ENCODE measurements at places on chromosomes 6 and 20.
A peak's percentile ranks its signal among the peaks of the same experiment; 100 is the strongest.

DNA sequence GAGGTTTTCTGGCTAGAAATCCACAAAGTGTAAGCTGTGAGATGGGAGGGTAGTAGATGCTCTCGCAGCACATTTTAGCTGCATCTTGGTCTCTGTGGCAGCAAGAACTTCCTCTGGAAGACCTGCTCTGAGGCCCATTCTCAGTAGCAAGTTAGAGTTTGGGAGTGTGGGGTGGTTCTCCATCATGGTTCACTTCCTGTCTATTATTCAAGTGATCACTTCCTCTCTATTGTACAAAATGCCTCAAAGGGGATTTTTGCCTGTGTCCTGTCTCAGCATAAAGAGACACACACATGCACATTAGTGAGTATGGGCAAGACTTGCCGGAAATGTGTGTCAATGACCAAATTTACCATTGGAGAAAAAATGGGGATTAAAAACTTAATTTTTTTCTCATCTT lies 42.5 kb downstream of the LYRM2 start:
- DNase-seq, result peak; percentile 7

DNA sequence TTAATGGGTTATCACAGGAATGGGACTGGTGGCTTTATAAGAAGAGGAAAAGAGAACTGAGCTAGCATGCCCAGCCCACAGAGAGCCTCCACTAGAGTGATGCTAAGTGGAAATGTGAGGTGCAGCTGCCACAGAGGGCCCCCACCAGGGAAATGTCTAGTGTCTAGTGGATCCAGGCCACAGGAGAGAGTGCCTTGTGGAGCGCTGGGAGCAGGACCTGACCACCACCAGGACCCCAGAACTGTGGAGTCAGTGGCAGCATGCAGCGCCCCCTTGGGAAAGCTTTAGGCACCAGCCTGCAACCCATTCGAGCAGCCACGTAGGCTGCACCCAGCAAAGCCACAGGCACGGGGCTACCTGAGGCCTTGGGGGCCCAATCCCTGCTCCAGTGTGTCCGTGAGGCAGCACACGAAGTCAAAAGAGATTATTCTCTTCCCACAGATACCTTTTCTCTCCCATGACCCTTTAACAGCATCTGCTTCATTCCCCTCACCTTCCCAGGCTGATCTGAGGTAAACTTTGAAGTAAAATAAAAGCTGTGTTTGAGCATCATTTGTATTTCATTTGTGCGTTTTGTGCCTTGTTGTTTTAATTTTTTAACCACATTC lies 4.4 kb downstream of the HLA-E start:
- DNase-seq, result no peak

GRCh38 chr6:143061597-143062385 lies 1.1 kb downstream of the AIG1 start:
- no peak for DNase-seq

DNA sequence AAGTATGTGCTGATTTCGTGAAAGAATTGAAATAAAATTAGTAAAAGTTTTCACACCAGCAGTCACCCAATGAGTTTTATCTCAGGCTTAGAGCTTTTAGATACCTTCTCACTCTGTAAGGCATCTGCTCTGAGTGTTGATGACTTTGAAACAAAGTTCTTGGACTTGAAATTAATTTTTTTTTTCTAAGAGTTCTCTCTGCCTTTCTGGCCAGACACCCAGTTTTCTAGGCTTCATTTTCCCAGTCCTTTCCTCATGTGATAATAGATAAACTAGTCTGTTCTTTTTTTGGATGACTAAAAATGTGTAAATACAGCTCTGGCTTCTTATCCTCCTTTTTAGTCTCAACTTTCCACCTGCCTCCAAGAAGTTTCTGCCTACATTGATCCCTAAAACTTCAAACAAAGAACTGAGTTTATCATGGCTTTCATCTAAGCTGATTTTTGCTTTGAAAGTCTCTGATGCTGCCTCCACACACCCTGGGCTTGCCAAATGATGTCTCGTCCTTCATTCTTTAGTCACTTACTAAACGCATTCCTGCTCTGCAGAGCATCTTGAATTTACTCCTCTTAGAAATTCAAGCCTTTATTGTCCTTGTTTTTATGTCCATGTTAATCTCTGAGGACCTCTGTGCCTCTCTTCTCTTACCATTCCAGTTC lies 32.7 kb downstream of the SLX4IP start:
- DNase-seq, result no peak

- DNase-seq, result no peak
These were observed 7.8 kb upstream of the E2F1 start for GRCh38 chr20:33693741-33694638.

GRCh38 chr6:81253821-81254220 lies 498.7 kb downstream of the TENT5A start:
- no peak for DNase-seq

DNA sequence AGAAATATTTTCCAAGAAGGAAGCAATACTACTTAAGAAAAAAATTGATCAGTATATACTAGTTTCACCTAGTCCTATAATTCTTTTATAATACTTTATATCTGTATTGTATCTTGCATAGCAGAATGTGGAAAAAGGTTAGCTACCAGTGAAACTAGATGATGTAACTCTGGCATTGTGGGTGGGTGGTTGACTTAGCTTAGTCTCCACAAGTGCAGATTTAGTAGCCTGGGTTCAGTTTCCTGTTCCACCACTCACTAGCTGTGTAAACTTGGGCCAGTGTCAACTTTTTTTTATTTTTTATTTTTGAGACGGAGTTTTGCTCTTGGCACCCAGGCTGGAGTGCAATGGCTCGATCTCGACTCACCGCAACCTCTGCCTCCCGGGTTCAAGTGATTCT lies 2.0 kb downstream of the MUC21 start:
- no peak for DNase-seq

GRCh38 chr20:45111799-45112471 lies 3.0 kb downstream of the WFDC5 start:
- DNase-seq, result peak; percentile 50

DNA sequence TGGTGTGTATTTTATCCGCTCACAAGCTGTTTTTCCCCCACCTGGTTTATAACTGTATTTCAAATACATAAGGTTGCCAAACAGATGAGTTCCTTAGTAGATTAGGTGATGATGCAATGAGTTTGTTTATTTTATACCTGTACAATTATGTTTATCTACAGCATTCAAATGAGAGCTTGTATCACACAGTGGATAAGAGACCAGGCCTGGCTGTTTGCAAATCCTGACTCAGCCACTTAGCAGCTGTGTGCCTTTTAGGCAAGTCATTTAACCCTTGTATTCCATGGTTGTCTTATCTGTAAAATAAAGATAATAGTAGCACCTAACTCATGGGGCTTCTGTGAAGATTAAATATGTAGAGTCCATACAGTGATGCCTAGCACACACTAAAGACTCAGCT lies 143.7 kb downstream of the MOXD1 start:
- no peak for DNase-seq

DNA sequence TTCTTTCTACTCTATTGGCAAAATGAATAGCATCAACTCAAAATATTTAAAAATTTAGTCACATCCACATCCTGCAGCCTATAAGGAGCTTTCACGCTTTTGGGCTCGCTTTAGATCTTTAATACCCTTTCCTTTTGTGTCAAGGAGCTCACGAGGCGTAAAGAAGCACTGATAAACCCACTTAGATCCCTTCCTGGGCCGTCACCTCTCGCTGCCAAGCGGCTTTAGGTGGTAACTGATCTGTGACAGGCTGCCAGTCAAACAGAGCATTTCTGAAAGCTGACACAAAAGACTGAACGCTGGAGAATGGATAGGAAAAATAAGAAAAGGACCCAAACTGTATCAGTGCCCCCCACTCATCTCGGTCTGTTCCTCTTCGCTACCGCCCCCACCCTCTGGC lies 385.7 kb upstream of the MMS22L start:
- DNase-seq, result peak; percentile 1

DNA sequence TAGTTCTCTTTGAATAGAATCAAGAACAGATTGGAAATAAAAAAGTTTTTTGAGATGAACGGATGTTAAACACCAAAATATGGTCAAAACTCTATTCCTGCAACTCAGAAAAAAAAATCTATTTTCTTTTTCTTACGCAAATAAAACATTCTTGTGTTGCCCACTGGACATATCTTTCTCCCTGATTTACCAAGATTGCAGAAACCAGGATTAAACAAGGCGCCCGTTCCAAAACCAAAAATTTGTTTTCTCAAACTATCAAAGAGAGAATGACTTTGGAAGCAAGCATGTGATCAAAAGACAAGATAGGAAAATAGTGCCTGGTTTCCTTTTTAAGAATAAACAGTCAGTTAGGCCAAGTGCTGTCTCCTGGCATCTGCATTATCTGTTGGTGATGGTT lies 273.1 kb downstream of the CLIC5 start:
- no peak for DNase-seq

DNA sequence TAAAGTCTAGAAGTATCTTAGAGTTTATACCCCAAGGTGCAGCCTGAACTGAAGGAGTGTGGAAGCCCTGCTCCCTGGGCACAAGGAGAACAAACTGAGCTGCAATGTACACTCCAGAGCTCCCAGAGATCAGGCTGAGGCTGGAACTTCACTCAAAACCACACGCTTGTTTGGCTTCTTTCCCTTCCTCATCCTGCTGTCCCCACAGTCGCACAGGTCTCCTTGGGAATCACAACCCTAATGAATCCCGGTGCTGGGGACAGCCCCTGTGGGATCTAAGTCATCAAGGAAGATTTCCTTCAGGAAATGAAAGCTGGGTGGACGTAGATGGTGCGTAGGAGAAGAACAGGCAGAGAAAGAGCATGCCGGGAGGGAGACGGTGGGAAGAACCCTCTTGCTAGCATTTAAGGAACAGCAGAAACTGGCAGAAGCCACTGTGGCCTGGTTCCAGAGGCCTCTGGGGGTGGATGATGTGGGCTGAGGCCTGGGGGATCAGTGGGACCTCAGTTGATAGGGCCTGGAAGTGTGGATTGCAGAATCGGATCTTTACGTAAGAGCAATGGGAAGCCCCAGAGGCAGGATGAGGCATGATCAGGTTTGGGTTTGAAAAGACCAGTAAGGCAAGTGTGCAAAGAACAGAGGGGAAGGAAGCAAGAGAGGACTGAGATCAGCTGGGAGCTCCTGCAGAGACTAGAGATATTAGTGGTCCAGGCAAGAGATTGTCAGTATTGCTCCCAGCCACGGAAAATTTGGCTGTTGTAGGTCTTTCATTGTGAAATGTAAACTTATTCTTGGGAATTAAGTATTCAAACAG lies 21.4 kb downstream of the CYP24A1 start:
- no peak for DNase-seq

DNA sequence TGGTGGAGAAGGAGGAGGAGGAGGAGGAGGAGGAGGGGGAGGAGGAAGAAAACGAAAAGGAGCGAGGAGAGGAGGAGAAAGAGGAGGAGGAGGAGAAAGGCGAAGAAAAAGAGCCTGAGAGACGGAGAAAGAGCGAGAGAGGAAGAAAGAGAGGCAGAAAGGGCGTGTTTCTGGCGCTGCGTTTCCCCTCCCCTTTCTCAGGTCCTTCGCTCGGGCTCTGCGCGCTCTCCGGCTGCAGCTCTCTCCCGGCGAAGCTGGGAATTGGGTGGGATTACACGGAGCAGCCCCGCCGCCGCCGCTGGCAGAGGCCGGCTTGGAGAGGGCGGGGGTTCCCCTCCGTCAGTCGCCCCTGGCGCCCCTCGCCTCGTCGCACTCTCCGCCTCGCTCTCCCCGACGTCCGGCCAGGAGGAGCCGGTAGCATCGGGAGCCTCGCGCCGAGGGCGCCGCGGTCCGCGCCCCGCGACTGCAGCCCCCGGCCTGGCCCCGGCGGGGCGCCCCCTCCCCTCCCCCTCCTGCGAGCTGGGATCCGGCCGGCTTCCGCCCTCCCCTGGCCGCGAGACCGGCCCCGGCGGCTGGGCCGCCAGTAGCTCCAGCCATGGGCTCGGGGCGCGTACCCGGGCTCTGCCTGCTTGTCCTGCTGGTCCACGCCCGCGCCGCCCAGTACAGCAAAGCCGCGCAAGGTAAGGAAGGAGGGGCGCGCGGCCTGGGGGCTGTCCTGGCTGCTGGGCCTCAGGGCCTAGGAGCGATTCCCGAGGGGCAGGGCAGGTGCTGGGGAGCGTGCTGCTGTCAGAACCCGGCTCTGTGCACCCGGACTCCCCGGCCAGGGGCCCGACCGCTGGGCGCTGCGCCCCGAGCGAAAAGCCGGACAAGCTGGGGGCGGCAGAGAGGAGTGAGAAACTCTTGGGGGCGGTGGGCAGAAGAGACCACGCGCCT lies at the start of gene SCUBE3:
TSS of gene SCUBE3 (plus strand) at position 133 of the 933 bp plus-strand sequence. CDS start at position 596, 463 bp downstream.
- DNase-seq, result peak; percentile 55

DNA sequence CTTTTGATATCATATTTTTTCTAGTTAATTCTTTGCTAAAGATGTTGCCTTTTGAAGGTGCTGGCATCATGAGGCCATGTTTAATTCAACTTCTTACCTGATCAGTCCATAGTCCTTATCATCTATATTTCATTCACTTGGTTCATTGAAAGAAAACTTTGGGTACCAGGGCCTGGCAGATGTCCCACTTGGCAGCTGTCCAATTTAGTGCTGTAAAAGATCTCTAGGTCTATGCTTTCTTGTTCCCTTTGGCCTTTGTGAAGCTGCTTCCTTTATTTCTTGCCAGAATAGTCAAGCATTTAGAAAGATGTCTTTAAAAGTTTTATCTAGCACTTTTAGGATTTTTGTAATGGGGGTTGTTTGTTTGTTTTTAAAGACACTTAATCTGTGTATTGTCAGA lies 61.7 kb upstream of the EYA4 start:
- DNase-seq, result peak; percentile 7

DNA sequence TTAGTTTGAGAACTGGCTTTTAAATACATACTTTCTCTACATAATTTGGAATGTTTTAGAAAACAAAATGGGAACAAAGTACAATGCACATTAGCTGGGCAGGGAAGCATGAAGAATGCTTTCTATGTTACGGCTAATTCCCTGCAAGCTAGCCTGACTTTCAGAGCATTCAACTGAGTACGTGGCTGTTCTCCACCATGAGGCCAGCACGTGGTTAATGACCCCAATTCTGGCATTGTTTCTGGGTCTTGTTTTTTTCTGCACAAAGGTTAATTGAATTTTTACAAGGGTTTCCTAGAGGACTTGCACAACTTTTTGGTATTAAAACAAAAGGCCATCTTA lies 208.6 kb upstream of the AGPAT4 start:
- no peak for DNase-seq

- DNase-seq, result no peak
These were observed 7.2 kb upstream of the LCA5 start for GRCh38 chr6:79544299-79544927.

GRCh38 chr20:53878262-53879047 lies 191.9 kb downstream of the BCAS1 start:
- DNase-seq, result no peak

- no peak for DNase-seq
These were observed 335.5 kb upstream of the MAP3K7 start for GRCh38 chr6:90922325-90922724.

GRCh38 chr6:100347901-100348550 lies 116.7 kb downstream of the SIM1 start:
- no peak for DNase-seq

GRCh38 chr6:52946306-52946705 lies 36.8 kb upstream of the GSTA3 start:
- DNase-seq, result peak; percentile 20

GRCh38 chr6:141728330-141728729 lies 404.4 kb upstream of the GJE1 start:
- DNase-seq, result no peak
